ENCODE measurements at places on chromosomes 11 and 22.

GRCh38 chr11:2708757-2709281 is 9.0 kb upstream of the KCNQ1OT1 start:
- no peak for DNase-seq

DNA sequence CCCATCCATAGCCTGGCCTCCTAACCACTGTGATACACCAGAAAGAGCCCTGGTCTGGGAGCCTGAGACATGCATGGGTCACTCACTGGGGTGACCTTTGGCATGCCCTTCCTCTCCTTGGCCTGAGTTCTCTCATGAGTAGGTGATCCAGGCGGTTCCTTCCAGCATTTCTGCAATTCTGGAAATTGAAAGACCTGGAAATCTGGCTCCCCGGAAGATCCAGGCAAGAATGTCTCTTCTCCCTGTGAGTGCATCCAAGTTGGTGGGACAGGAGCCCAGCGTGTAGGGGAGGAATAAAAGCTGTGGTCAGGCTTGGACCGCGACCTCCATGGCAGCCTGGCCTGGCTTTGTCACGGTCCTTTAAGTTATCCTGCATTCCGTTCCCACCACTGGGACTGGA is 16.1 kb upstream of the SYT7 start:
- DNase-seq = no peak

DNA sequence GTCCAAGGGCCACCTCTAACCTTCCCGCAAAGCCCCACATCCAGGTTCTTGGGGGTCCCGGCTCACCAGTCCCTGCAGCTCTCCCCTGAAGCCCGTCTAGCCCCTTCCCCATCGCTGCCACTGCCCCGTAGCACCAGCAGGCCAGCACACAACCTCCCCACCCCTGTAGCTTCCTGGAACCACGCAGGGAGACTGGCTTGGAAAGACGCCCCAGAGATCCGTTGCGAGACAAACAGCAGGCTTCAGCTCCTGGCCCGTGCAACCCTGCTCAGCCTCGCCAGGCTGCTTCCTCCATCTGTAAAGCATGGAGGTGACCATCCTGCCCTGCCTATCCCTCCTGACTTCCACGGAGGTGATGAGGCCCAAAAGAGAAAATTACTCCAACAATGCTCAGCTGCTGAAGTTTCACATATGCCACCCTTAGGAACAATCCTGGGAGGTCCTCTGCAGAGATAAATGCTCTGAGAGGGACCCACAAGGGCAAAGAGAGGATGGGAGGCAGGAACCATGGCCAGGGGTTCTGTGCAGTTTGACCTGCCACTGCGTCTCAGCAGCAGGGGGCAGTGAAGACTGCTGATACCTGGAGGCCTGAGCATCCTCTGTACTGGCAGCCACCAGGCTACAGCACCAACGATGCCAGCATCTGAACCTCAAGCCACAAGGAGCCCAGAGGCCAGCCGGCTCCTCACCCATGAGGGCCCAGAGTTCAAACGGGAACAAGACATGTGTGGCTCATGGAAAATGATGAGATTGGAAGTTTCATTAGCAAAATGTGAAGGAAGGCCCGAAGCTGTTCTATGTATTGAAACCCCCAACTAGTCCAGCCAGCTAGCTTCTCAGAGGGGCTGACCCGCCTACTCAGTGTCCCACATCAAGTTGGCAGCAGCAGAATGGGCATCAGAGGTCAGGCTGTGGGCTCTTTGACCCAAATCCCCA is 16.1 kb downstream of the DGCR2 start:
- peak; percentile 58 for DNase-seq

DNA sequence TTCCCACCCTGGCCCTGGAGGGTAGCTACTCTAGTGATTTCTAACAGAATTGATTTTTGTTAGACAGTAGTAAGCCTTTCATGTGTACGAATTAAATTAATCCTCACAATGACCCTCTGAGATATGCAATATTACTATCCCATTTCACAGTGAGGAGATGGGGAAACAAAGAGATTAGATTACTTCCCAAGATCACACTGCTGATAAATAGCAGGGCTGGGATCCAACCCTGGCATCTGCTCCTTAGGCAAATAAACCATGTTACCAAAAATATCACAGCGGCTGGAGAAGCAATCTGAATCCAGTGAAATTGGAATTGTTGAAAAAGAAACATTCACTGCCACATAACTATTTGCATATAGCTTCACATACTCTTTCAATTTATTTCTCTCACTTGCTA is 12.8 kb upstream of the CAVIN3 start:
- no peak for DNase-seq

DNA sequence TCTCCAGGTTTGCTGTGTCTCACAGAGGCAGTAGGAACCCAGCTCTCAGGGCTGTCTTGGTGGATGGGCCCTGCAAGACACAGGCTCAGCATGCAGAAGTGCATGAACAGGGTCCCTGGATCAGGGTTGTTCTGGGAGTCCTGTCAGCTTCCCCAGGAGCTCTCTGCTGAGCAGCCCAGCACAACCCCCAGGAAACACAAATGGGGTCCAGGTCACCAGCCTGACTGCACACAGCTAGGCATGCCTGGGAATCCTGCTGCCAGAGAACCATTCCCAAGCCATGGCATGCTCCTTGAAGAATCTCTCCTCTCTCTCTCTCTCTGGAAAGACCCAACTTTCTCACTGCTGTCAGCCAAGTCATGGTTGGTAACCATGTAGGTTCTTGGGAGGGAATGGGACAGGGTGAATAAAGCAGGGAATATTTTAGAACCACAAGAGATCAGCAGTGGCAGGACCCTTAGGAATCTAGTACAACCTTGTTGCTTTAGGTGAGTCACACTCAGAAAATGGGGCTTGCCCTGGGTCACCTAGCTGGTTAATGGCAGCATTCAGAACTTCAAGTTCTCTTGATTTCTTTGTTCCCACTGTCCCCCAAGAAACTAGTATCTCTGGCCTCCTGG is 21.4 kb downstream of the TUB start:
- DNase-seq = no peak

- no peak for DNase-seq
Measured at GRCh38 chr11:62574363-62575071, 826 bp upstream of the EEF1G start.

GRCh38 chr11:74493791-74494630 is 487 bp upstream of the LIPT2 start:
- no peak for DNase-seq

GRCh38 chr11:125797641-125798040 is 9.7 kb downstream of the PATE3 start:
- DNase-seq = no peak

GRCh38 chr11:13972043-13972910 is 9.8 kb downstream of the SPON1 start:
- DNase-seq = no peak

DNA sequence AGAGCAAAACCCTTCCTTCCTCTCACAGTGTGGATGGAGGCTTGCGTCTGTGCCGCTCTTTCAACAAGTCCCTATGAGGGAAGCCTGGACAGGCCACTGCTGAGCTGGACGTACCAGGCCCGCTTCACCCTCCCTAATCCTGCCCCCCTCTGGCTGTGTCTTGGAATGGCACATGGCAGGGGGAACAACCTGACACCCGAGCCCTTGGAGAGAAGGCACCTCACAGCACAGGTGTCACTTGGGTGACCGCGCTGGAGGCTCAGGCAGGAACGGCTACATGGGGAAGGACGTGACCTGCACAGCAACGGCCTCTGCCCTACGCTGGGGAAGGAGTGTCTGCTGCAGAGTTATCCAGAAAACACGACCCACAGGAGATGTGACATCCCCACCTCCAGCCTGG is 11.0 kb downstream of the CARS1 start:
- DNase-seq = no peak

- no peak for DNase-seq
Measured at GRCh38 chr22:30873086-30873650, 95.4 kb downstream of the MORC2 start.

DNA sequence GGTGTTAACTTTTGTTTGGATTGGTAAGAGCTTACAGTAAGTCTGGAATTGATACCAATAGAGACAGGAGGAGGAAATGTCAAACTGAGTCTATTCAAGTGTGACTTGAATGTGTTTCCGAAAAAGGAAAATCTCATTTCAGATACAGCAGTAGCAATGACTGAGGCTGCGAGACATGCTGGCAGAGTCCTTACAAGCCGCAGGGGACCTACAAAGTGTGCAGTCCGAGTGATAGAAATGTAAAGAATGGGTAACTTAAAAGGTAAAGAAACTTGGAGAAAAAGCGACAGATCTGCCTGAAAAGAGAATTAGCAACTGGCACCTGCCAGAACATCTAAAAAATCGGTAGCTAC is 444 bp downstream of the CWF19L2 start:
- peak; percentile 12 for DNase-seq

DNA sequence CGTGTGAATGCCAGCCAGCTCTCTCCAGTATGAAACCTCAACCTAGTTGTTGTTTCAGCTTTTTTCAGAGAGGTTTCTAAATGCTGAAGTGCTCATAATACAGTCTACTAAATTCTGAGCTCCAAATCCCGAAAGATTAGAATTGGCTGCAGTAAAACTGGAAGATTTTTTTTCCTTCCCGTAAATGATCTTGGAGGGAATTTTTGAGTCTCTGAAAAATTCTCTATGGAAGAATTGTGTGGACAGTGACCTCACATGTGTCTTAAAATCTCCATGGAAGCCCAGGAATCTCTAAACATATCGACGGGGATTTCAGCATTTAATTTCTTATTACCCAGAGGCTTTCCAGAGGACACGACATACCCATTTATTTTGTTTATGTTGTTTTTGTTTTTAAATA is 1499.2 kb downstream of the LRRC4C start:
- DNase-seq = no peak

GRCh38 chr11:23727794-23728193 is 769.1 kb upstream of the LUZP2 start:
- no peak for DNase-seq

- no peak for DNase-seq
Measured at GRCh38 chr11:122150216-122151124, 34.5 kb upstream of the BLID start.

DNA sequence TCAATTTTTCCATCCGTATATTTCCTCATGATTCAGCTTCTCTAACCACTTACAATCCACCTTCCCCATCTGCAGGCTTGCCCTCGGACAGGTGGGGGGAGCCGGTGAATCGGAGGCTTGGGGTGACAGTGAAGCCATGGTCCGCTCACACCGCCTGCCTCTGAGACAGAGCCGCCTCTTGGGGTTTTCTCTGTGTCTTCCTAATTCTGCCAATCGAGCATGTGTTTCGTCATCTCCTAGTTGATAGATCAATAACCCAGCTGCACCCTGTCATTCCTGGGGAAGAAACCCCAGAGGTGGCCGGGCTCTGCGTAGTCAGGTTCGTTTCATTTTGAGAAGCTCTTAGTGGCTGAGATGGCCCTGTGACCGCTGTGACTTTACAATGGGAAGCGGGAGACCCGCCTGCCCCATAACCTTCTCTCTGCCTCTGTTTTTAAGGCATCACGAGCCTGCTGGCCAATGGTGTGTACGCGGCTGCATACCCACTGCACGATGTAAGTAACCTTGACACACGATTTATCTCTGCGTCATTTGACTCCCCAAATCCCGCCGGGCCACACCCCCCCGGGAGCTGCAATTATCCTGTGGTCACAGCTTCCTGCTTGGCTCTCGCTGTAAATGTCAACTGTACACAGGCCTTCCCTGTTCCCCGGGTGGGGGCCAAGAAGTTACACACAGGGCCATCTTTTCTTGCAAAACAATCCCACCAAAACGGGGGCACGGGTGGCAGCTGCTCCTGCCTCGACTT is 33.3 kb downstream of the ANO1 start:
- no peak for DNase-seq

DNA sequence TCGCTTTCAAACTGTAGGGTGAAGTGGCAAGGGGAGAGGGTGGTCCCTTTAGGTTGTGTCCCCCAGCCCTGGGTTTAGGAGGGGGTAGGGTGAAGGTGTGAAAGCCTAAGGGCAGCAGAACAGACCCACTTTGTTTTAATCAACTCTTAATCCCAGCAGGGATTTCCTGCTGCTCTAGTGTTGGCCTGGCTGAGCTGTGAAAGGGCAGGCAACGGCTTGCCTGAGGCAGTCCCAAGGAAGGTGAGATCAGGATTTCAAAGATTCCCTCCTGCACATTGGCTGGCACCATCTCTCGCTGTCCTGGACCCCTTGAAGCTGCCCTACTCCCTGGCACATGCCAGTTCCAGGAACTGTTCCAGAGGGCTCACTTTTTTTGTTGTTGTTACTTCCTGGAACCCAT is 221.3 kb downstream of the INSC start:
- DNase-seq = no peak

- DNase-seq = no peak
Measured at GRCh38 chr11:40227730-40228129, 1231.7 kb downstream of the LRRC4C start.

GRCh38 chr11:44028401-44028800 is 19.4 kb upstream of the ACCSL start:
- no peak for DNase-seq

DNA sequence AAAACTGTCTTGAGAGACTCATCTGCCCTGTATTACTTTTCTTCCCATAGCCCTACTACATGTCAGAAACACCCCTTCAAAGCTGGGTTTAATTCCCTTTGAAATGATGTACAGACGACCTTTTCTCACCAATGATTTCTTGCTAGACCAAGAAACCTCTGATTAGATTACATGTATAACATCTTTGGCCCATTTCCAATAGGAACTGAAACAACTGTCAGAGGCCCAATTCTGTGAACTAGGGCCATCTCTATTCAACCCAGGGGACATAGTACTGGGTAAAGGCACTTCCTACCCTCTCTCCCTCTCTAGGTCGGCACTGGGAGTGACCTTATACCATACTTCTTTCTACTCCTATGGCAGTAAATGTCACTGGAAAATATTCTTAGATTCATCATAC is 19.4 kb downstream of the NPAT start:
- no peak for DNase-seq

DNA sequence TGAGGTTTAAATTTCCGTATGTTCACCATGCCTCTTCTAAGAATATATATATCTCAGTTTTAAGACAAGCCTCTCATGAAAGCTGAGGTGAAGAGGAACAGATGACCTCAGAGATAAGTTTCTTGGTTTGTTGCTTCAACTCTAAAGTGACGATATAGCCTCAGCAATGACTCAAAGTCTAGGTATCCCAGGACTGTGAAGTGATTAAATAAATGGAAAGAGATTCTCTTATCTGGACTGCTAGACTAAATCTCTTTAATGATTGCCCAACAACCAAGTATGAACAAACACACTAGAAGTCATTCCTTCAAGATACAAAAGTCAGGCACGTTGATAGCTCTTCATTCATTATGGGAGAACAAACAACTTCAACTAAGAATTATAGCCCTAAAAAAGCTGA is 15.3 kb downstream of the CADM1 start:
- no peak for DNase-seq

DNA sequence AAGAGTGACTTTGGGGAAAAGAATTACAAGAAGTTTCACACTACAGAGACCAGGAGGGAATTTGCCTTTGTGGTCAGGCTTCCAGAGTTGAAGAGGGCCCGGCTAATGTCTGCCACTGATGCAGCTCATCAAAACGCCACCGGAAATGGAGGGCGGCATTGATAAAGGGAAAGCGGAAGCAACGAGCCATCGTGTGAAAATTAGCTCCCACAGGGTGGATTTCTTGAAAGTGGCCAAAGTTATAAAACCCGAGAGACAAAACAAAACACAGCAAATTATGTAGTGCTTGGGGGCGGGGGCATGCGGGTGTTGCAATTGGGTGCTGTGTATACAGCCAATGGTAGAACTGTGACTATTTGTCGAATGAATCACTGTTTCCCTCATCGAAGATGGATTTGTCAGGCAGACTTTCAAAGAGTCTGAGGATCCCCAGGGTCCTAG is 113.0 kb downstream of the ADAMTS15 start:
- DNase-seq = no peak

Measured in activated naive CD4-positive, alpha-beta T cell treated with anti-CD3 and anti-CD28 coated beads, Interleukin-2, amount 50 U/mL, for 16 hours (primary cell).